ENCODE measurements at places on chromosomes 7 and 10. TPM values are rescaled to one million over a fixed set of nuclear protein-coding genes. Genes with fewer than 3 reads are reported as not detected.

FANK1 gene
- total RNA-seq = 5.9 TPM

VENTX gene
- not detected for total RNA-seq

ZNF503 gene
- total RNA-seq = 3.8 TPM

DNA sequence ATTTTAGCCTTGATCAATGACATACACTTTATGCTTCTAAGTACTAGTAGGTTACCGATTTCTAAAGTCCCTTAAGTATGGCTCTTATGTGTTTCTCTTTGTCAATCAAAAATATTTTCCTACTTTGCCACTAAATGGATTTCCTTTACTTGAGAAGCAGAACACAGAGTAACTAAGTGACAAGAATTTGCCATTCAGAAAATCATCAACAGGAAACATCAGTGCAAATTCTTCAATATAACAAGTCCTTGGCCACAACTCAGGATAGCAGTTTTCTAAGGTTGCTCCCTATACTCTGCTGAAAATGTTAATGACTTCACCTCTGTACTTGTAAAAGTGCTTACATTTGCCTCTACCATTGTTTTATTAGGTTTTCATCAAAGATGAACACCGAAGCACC lies 239.6 kb upstream of the SLC26A5 start:
- DNase-seq = no peak

DNA sequence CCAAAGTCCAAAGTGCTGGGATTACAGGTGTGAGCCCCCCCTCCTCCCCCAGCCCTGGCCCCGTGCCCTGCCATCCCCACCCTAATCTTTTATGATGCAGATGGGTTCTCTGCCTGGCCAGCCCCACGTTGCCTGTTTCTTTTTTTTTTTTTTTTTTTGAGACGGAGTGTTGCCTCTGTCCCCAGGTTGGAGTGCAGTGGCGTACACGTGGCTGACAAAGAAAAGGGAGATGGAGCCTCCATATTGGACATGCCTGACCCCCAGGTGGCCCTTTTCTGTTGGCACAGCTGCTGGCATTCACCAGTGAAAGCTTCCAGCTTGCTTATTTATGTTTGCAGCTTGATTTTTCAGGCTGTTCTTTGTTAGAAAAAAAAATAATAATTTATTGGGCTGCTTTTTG lies 235.3 kb downstream of the CCDC3 start:
- no peak for DNase-seq

DNA sequence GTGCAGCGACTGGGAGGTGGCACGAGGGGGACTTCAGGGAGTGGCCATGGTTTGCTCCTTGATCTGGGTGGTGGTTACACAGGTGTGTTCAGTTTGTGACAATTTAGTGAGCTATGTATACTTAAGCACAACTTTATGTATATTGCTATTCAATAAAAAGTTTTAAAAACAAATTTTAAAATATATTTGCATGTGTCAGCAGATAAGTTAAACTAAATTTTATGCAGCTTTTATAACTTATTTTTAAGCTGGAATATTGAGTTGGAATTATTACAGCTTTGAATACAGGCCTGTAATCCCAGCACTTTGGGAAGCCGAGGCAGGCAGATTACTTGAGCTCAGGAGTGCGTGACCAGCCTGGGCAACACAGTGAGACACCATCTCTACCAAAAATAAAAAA lies 5.4 kb downstream of the BAIAP2L1 start:
- no peak for DNase-seq

DNA sequence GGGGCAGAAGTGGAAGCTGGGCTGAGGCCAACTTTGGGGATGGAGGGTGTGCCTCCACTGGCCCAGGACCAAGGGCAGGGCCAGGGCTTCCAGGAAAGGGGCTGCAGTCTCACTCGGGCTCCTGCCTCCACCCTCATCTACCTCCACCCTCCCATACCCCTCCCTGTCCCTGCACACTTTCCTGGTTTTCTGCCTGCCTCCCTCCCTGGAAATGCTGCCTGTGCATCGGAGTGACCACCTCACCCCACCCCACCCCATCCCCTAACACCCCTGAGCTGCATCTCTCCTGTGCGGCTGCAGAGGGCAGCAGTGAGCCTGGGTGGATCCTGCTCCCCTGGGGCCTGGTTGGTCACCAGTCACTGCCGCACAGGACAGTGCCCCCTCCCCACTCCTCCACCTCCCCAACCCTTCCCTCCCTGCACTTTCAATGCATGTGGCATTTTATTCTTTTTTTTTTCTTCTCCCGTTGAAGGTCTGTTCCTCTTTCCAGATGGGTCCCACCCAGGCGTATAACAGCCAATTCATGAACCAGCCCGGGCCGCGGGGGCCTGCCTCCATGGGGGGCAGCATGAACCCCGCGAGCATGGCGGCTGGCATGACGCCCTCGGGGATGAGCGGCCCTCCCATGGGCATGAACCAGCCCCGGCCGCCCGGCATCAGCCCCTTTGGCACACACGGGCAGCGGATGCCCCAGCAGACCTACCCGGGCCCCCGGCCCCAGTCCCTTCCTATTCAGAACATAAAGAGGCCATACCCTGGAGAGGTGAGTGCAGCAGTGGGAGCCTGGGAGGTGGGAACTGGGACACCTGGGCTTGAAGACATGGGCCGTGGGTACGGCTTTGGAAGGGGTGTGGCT lies 54.1 kb upstream of the PPIF start:
- DNase-seq = no peak
